ENCODE measurements at places on chromosomes 2 and 18. TPM values are rescaled to one million over a fixed set of nuclear protein-coding genes. Genes with fewer than 3 reads are reported as not detected.

The ATIC gene
- 83.7 TPM for polyA plus RNA-seq

The SH3YL1 gene
- polyA plus RNA-seq: 9.2 TPM

The C2orf78 gene
- polyA plus RNA-seq: not detected

The ASIC4 gene
- 0.03 TPM for polyA plus RNA-seq

The KCMF1 gene
- polyA plus RNA-seq: 74.6 TPM

The CD207 gene
- polyA plus RNA-seq: 0.04 TPM

The LYPD6B gene
- polyA plus RNA-seq: not detected

The EML4 gene
- 8.9 TPM for polyA plus RNA-seq

The OR6B2 gene
- polyA plus RNA-seq: not detected

The GREB1 gene
- polyA plus RNA-seq: 3.2 TPM

The MARCO gene
- polyA plus RNA-seq: 6.1 TPM

The SOCS6 gene
- 7.3 TPM for polyA plus RNA-seq

The WNT10A gene
- 0.03 TPM for polyA plus RNA-seq

The PAX3 gene
- 1.9 TPM for polyA plus RNA-seq

The LIMS4 gene
- polyA plus RNA-seq: 16.9 TPM

The ARHGAP15 gene
- 0.95 TPM for polyA plus RNA-seq

The PSD4 gene
- polyA plus RNA-seq: 0.87 TPM

The SPHKAP gene
- not detected for polyA plus RNA-seq

The SCN9A gene
- 0.06 TPM for polyA plus RNA-seq

The GNLY gene
- polyA plus RNA-seq: 23.4 TPM

The UGT1A5 gene
- polyA plus RNA-seq: not detected

The CCDC74B gene
- polyA plus RNA-seq: 0.12 TPM

The SP140 gene
- polyA plus RNA-seq: 0.19 TPM

The ANKRD30B gene
- polyA plus RNA-seq: not detected

The ERMN gene
- polyA plus RNA-seq: 0.05 TPM

The ALPP gene
- polyA plus RNA-seq: not detected

The NTSR2 gene
- polyA plus RNA-seq: 0.82 TPM

The STAT4 gene
- polyA plus RNA-seq: 0.24 TPM

The GALNT3 gene
- 0.10 TPM for polyA plus RNA-seq

The GAD1 gene
- not detected for polyA plus RNA-seq

The GCG gene
- not detected for polyA plus RNA-seq

The RBM43 gene
- 0.52 TPM for polyA plus RNA-seq

Data from psoas muscle (tissue), 8 donors.